ENCODE measurements at places on chromosomes 2 and 18. TPM values are rescaled to one million over a fixed set of nuclear protein-coding genes. Genes with fewer than 3 reads are reported as not detected.

NAT8 gene
- polyA plus RNA-seq: 1.2 TPM

RNASEH1 gene
- polyA plus RNA-seq: 17.8 TPM

MBP gene
- 9.7 TPM for polyA plus RNA-seq

CYS1 gene
- 14.0 TPM for polyA plus RNA-seq

ABCG5 gene
- 0.52 TPM for polyA plus RNA-seq

PFN4 gene
- 3.0 TPM for polyA plus RNA-seq

FAP gene
- polyA plus RNA-seq: 19.7 TPM

TTC27 gene
- 23.1 TPM for polyA plus RNA-seq

Data from left lung (tissue), 14 donors.